ENCODE measurements at places on chromosomes 2 and 18.
A peak's percentile ranks its signal among the peaks of the same experiment; 100 is the strongest.

DNA sequence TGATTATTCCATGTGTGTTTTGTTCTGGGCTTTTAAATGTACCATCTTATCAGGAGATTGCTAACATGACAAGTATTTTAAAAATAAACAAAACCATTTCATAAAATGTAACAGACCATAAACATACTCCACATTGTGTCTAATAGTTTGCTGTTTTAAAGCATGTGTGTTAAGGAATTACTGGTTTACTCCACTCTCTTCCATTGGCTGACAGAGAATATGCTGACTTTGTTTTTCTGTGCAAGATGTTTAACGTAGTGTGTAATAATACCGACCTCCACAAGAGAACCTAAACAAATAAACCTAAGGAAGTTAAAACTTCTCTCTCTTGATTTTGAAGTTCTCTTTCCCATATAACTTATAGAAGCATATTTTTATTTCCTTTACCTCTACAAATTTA, 17.0 kb upstream of the TMEM18 start:
- DNase-seq = no peak

GRCh38 chr2:96934831-96935540, 51.4 kb downstream of the FAM178B start:
- no peak for DNase-seq

- DNase-seq = peak; percentile 97
Observed at GRCh38 chr2:235605312-235606003, 111.6 kb downstream of the AGAP1 start.

GRCh38 chr2:200350850-200351285, 44.4 kb downstream of the SPATS2L start:
- peak; percentile 74 for DNase-seq

GRCh38 chr2:43777306-43777926, 3.6 kb downstream of the DYNC2LI1 start:
- DNase-seq = no peak

- DNase-seq = no peak
Observed at GRCh38 chr2:152344579-152345195, 9.7 kb downstream of the FMNL2 start.

GRCh38 chr2:84850471-84850870, 30.4 kb downstream of the TRABD2A start:
- no peak for DNase-seq

GRCh38 chr2:6036211-6036610, 344.0 kb downstream of the SOX11 start:
- DNase-seq = no peak

- peak; percentile 92 for DNase-seq
Observed at GRCh38 chr2:190648289-190649034, 421 bp upstream of the NAB1 start.

DNA sequence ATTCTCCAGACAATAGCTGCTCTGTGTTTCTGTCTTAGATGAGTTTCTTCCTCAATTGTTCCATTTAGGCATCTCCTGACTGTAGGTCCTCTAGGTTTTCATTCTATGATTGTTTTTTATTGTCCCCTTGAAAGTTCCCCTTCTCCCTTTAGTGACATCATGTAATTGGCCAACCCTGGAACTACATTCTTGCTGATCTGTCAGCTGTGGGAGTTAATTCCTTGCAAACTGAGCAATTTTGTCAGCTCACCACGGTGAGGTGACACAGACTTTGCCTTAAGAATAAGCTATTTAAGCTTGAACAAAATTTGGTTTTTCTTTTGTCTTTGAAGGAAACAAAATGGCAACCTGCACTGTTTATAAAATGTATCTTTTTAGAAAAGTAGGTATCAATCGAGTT, 95.9 kb downstream of the TXNL1 start:
- DNase-seq = no peak

DNA sequence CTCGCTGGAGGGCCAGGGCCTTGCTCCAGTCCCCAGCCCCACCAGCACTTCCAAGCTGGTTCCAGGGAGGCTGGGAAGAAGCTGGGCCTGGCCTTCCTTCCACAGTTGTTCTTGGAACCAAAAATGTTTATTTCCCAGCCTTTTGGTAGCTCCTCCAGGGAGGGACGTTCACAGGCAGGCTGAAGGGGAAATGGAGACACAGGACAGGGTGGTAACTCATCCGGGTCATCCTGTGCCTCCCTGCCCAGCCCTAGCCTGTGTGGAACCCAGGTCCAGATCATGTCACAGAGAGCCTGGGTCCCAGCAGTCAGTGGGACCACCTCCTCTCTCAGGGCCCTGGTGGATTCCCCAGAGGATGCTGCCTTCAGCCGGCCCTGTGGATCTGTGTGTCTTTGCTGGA, 12.5 kb upstream of the ARMC9 start:
- DNase-seq = no peak

DNA sequence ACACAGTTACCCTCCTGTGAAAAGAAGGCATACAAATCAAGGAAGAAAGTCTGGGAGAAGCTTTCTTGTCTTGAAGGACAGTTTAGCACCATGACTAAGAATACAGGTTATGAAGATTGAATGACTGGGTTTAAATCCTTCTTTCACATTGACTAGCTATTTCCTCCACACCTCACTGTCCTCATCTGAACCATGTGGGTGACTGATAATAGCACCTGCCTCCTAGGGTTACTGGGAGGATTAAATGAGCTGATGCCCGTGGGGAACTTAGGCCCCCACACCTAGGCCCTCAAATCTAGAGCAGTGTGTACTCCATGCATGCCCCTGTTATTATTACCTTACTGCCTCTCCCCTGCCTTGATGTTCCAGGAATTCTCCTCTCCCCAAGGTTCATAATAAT, 202.9 kb downstream of the FBXO15 start:
- DNase-seq = no peak

- DNase-seq = no peak
Observed at GRCh38 chr2:15671409-15671808, 79.7 kb downstream of the DDX1 start.

DNA sequence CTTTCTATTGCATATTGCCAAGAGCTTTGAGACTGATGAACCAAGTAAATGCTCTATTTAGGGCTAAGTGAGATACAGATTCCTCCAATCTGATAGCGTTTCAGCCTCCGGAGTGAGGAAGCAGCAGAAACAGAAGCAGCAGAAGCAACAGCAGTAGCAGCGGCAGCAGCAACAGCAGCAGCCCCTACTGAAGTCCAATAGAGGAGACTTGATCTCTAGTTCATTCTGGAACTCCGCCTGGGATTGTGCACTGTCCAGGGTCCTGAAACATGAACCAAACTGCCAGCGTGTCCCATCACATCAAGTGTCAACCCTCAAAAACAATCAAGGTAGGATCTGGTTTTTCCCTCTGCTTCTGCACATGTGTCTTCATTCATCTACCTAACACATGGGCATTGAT, at the start of gene DPP10:
Gene DPP10 (plus strand): TSS at position 132 of the 400 bp plus-strand sequence.
- DNase-seq = no peak

DNA sequence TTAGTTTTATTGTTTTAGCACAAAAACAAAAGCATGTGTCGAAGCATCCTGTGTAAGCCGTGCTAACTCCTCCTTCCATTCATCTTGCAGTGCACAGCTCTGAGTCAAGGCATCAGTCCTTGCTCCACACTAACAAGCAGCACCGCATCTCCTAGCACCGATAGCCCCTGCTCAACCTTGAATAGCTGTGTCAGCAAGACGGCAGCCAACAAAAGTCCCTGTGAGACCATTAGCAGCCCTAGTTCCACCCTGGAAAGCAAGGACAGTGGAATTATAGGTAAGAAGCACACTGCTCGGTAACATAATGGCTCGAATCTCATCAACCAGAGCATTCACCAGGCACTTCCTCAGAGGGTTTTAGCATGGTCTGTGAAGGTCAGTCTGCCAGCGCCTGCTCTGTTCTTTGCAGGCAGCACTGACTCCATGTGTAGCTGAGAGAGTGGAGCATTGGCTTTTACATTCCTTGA, 136.2 kb downstream of the WDSUB1 start:
- DNase-seq = peak; percentile 13

DNA sequence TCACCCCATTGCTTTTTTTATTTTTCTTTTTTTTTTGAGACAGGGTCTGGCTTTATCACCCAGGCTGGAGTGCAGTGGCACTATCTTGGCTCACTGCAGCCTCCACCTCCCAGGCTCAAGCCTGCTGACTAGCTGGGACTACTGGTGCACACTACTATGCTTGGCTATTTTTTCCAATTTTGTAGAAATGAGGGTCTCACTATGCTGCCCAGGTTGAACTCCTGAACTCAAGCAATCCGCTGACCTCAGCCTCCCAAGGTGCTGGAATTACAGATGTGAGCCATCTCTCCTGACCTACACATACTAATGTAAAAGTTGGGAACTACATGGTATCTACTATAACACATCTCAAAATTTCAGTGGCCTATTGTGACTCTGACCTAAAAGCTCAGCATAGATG, 101.2 kb downstream of the FMNL2 start:
- no peak for DNase-seq

GRCh38 chr2:121790276-121790956, 35.0 kb downstream of the TSN start:
- DNase-seq = peak; percentile 89

GRCh38 chr2:80071941-80072340, 232.6 kb downstream of the LRRTM1 start:
- DNase-seq = no peak

DNA sequence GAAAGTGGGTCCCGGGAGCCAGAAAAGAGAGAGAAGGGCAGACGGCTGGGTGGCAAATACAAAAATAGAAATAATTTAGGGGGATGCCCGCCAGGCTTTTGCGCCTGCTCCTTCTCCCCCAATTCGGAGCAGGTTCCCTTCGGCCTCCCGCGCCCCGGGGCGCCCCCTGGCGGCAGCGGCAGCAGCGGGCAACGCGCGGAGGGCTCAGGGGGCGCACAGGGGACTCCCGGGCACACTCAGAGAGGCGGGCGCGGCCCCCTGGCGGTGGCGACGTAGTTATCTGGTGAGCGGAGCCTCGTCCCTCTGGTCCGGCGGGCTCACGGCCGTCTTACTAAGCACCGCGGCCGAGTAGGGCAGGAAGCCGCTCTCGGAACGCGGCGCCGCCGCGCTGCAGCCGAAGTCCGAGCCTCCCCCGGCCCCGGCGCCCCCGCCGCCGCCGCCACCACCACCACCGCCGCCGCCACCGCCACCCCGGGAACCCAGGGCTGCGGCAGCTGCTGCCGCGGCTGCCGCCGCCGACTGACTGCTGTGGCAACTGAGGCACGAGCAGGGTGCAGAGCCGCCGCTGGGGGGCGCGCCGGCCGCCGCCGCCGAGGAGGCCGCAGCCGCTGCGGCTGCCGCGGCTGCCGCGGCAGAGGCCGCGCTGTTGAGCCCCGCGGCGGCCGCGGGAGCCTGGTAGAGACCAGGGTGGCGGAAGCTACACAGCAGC, 3.8 kb downstream of the EVX2 start:
- DNase-seq = peak; percentile 45
